ENCODE measurements at places on chromosomes 4 and X. TPM values are rescaled to one million over a fixed set of nuclear protein-coding genes. Genes with fewer than 3 reads are reported as not detected.

DNA sequence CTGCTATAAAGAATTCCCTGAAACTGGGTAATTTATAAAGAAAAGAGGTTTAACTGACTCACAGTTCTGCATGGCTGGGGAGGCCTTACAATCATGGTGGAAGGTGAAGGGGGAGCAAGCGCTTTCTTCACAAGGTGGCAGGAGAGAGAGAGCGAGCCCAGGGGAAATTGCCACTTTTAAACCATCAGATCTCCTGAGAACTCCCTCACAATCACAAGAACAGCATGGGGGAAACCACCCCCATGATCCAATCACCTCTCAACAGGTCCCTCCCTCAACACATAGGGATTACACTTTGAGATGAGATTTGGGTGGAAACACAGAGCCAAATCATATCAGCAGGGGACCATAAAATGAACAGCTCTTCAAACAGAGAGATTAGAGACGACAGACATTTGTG is 198.6 kb downstream of the MAGEB5 start:
- no peak overlapping the region for H3K4me3 ChIP-seq
- H3K27ac ChIP-seq: no peak overlapping the region
- H3K36me3 ChIP-seq: no peaks in the 10 kb centered on the region
- DNase-seq: no peak
- no peaks in the 10 kb centered on the region for H3K27me3 ChIP-seq
- no peaks in the 10 kb centered on the region for H3K4me1 ChIP-seq

DNA sequence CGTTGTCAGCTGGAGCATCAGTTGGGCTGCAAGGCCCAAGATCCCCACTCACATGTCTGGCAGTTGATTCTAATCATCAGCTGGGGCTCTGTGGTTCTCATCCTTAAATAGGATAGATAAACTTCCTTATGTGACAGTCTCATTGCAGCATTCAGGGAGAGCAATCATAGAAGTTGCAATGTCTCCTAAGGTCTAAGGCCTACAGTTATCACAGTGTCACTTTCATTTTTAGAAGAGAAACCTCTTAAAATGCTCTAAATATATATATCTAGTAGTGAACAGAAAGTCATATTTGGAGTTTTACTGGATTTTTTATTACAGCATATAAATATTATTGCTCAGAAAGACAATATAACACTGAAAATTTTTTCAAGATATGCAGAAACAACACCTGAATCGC is 226.0 kb upstream of the PPP1R2C start:
- no peaks in the 10 kb centered on the region for H3K27me3 ChIP-seq
- no peaks in the 10 kb centered on the region for H3K36me3 ChIP-seq
- no peak overlapping the region for H3K4me3 ChIP-seq
- DNase-seq: no peak
- no peak overlapping the region for H3K27ac ChIP-seq

DNA sequence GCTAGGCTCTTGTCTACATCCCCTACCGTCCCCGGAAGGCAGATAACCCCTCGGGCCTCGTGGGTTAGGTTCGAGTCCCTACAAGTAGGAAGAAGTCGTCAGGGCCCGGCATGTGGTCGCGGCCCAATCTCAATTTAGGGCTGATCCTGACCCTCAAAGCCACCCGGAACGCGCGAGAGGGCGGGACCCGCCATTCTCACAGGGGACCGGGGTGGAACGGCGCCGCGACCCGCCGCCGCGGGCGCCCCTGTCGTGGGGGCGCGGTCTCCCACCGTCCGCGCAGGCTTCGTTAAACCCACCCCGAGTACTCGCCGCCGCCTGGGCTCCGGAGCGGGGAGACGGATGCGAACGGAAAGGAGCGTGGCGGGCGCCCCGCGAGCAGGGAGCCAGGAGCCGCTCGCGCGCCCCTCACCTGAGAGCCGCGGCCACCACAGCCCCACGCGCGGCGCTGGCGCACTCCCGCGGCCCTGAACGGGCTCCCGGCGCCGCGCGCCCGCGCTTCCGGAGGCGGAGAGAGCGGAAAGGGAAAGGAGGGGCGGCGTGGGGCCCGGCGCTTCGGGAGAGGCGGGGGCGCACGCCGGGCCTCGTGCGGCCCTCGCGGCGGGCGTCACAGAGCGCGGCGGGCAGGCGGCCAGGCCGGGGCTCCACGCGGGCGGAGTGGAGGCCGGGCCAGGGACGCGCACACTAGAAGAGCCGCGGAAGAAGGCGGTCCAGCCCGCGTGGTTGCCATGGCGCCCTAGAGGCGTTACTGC is at the start of gene CFAP97:
Gene CFAP97, minus strand, starts transcription at position 515 of the 752 bp plus-strand sequence. CDS start 12,804 bp downstream, outside the sequence.
- H3K36me3 ChIP-seq: no peaks in the 10 kb centered on the region
- H3K4me3 ChIP-seq: peak within 1 kb of the TSS; percentile 64
- peaks cover 19% of the 10 kb centered on the region for H3K4me1 ChIP-seq
- H3K27me3 ChIP-seq: no peaks in the 10 kb centered on the region

- no peaks in the 10 kb centered on the region for H3K36me3 ChIP-seq
- DNase-seq: no peak
- no peak overlapping the region for H3K4me3 ChIP-seq
- H3K27me3 ChIP-seq: no peaks in the 10 kb centered on the region
- H3K4me1 ChIP-seq: no peaks in the 10 kb centered on the region
Measured at GRCh38 chrX:37453821-37454220, 104.7 kb downstream of the PRRG1 start.

GRCh38 chr4:3823496-3824341 is 57.5 kb downstream of the ADRA2C start:
- DNase-seq: no peak
- no peak overlapping the region for H3K27ac ChIP-seq
- H3K4me1 ChIP-seq: no peaks in the 10 kb centered on the region
- no peaks in the 10 kb centered on the region for H3K27me3 ChIP-seq
- no peak overlapping the region for H3K4me3 ChIP-seq

DNA sequence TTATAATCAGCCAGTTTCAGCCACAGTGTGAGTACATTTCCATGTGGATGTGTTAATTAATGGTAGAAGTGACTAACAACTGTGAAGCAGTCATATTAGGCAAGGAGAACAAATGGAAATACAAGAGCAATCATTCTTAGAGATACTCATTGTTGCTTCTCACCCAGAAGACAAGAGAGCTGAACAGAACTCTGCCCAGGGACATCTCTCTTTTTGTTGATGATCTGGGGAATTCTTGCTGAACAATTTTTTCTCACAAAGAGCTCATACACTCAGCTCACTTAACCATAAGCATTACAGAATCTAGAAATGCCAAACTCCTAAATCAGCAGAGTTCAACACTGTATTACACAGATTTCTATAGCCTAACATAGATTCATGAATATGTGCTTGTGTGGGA is 150.1 kb downstream of the COMMD8 start:
- H3K36me3 ChIP-seq: no peaks in the 10 kb centered on the region
- no peak overlapping the region for H3K27ac ChIP-seq
- H3K4me1 ChIP-seq: no peaks in the 10 kb centered on the region
- no peaks in the 10 kb centered on the region for H3K27me3 ChIP-seq
- DNase-seq: no peak

DNA sequence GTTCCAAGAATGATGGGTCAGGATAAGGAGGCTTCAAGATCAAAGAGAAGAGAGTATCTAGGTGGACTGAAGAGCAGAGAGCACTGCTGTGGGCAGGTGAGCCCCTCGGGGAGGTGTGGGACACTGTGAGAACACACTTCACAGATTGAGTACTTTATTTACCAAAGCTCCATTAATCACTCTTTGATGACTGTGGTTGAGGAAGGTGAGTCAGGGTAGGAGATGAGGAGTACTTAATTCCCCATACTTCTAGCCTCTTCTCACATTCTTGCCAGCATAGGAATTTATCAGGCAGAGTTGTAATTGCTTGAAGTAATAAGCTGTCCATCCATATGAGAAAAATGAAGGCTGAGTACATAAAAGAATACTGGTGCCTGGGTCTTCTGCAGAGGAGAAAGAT is 375.3 kb downstream of the PCDH10 start:
- no peak overlapping the region for H3K4me3 ChIP-seq
- H3K27me3 ChIP-seq: no peaks in the 10 kb centered on the region
- H3K27ac ChIP-seq: no peak overlapping the region
- no peaks in the 10 kb centered on the region for H3K4me1 ChIP-seq
- no peak for DNase-seq

The RHOXF2 gene
- total RNA-seq: 0.09 TPM

The CDS1 gene
- 0.89 TPM for total RNA-seq

The KANTR gene
- total RNA-seq: 21.2 TPM

The SUPT20HL1 gene
- total RNA-seq: not detected

All from T-cell (primary cell).